ENCODE measurements at places on chromosomes 3 and 15.

- DNase-seq = no peak
Observed at GRCh38 chr15:32643907-32644445, 2.5 kb downstream of the SCG5 start.

GRCh38 chr3:124512881-124513609 is 217.2 kb upstream of the UMPS start:
- DNase-seq = no peak

DNA sequence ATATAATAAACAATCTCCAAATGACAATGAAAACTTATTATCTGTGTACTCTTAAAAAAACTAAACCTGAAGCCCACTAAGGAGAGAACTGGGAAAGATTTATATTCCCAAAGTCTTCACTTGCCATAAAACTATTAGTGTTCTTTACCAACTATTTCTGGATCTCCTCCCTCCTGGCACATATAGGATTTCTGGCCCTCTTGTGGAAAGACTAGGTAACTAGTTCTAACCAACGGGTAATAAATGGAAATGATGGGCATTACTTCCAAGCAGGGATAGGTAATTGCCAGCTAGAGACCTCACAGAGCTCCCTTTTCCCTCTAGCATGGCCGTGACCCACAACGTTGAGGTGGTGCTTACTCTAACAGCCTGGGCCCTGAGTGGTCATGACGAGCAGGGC is 110.1 kb downstream of the DNAH12 start:
- DNase-seq = peak; percentile 11

DNA sequence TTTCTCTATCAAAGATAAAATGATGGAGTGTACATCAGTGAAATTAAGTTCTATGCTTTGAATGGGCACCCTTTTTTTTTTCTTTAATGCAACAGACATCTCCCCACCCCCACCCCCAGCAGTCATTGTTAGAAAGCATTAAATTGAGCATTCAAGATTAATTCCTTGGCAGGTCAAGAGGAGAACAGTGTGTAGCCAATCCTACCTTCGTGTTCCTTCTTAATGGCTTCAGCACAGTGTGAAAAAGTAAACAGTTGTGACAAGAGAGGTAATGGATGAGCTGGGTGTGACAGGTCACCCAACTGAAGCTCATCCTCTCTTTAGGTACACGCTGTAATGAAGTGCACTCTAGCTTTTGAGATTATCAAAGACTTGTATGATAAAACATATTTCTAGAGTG is 198.5 kb upstream of the RARB start:
- DNase-seq = peak; percentile 31

DNA sequence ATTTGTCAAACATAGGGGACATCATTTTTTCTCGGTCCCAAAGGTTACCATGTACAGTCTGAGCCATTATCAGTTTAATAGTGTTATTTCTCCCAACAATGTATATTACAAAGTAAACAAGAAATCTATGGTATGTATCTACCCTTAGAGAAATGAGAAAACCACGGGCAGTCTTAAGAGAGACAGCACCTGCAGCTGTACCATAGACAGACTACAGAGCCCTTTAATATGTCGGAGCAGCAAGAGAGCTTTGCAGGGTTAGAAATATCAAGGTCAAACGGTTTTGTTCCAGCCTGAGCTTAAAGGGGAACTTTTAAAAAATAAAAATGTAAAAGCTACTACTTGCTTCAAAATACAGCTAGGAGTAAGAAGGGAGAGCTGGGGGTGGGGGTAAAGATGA is 53.2 kb downstream of the SH3BP5 start:
- no peak for DNase-seq

DNA sequence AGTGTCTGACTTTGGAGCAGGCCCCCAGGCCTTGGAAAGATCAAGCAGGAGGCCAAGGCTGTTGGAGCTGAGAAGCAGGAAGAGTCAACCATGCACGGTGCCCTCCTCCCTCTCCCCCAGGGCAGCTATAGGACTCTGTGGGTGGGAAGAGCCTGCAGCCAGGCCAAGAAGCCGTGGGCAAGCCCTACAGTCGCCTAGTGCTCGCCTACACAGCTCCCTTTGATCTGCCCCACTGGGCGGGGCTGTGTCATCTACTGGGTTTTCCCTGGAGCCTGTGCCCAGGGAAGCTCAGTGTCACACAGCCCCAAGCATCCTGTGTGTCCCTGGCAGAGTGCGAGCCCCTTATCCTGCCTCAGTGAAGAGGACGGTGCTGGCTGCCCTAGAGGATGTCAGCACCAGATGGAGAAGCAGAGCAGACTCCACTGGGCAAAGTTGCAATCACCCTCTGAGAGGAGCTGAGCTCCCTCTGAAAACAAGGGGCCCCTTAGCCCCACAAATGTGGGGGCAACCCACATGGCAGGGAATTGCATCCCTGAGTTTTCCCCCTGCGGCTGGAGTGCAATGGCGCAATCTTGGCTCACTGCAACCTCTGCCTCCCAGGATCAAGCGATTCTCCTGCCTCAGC is 72.2 kb downstream of the KLF13 start:
- no peak for DNase-seq

DNA sequence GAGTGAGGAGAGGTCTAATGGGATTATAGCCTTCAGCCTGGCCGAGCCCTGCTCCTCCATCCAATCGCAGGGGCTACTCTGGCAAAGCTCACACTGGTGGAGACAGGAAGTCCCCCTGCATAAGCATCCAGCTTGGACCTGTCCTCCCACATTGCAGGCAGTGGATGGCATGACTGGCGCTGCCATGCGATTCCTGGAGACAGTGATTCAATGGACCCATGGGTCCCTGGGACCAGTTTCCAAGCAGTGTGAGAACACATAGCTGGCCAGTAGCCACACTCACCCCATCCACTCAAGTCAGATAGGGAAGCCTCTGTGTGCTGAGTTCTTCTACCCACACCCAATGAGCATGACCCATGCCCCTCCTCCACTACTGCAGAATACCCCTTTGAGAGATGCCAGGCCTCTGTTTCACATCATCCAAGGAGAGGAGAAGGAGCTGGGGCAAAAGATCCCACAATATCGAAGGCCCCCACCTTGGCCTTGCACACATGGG is 18.1 kb upstream of the POC1A start:
- DNase-seq = no peak

DNA sequence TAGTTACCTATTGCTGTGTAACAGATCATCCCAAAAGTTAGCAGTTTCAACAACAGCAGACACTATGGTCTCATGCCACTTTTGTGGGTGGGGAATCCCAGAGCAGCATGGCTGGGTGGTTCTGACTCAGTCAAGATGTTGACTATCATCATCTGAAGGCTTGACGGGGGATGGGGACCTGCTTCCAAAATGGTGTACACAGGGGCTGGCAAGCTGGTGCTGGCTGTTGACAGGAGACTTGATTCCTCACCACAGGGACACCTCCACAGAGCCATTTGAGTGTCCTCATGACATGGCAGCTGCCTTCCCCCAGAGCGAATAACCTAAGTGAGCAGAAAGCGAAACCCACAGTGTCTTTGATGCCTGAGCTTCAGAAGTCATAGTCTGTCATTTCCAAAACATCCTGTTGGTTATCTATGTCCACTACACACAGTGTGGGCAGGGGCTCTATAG is 19.1 kb downstream of the DNAJB8 start:
- DNase-seq = no peak

- DNase-seq = no peak
Observed at GRCh38 chr3:141600331-141600730, 113.5 kb downstream of the RASA2 start.

GRCh38 chr3:99468918-99469317 is 169.5 kb upstream of the COL8A1 start:
- DNase-seq = no peak

DNA sequence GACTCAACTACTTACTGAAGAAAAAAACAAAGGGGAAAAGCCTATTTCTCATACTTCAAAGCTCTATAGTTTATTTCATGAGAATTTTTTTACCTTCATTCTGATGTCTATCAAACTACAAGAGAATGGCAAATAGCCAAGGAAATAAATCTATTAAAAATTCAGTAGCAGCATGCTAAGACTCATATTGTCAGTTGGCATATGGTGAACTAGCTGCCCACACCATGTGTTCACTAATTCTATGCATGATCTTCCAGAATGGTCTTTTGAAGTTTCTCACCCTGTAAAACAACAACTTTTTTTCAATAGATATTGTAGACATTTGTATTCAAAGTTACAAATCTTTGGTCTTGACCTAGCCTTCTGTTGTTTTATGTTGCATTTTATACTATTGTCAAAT is 386.2 kb downstream of the RSL24D1 start:
- DNase-seq = no peak

- DNase-seq = no peak
Observed at GRCh38 chr15:68025835-68026424, 28.2 kb upstream of the PIAS1 start.

DNA sequence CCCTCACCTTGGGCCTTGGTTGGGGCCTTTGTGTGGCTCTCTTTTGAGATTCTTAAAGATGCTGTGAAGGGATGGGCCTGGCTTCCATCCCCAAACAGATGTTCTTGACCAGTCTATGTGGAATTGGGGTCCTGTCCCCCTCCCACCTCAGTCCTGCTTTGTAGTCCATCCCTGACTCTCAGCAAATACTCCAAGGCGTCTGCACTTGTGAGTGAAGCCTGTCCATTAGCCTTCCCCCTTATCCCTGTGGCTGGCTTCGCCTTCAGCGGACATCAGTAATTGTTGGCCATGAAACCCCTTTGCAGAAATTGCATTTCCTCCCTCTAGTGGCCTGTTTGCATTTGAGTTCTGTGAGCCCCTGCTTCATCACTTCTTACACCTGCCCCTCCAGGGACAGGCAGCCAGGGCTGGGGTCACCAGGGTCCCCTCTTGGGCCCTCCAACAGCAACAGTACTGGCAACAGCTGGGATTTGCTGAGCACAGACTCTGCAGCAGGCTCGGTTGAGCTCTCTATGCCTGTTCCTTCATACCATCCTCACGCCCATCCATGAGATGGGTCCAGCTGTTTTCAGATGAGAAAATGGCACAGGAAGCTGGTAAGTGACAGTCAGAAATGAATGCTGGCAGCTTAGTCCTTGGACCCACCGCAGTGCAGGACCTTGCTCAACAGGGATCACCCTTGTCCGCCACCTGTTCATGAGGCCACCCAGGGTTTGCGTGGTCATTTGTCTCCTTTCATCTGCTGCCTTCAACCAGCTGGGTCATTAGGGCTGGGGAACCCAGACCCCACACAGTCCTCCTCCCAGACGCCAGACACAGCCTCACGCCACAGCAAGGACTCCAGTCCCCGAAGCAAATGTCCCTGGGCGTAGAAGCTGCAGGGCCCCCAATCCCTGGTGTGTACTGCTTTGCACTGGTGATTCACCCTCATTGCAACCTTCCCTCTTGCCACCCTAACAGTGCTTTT is 8.9 kb upstream of the LRRK1 start:
- peak; percentile 12 for DNase-seq

GRCh38 chr3:106157411-106157810 is 288.6 kb upstream of the CBLB start:
- DNase-seq = no peak

Data from NCI-H1417 (cell line).